ENCODE measurements at places on chromosomes 5 and 9.

DNA sequence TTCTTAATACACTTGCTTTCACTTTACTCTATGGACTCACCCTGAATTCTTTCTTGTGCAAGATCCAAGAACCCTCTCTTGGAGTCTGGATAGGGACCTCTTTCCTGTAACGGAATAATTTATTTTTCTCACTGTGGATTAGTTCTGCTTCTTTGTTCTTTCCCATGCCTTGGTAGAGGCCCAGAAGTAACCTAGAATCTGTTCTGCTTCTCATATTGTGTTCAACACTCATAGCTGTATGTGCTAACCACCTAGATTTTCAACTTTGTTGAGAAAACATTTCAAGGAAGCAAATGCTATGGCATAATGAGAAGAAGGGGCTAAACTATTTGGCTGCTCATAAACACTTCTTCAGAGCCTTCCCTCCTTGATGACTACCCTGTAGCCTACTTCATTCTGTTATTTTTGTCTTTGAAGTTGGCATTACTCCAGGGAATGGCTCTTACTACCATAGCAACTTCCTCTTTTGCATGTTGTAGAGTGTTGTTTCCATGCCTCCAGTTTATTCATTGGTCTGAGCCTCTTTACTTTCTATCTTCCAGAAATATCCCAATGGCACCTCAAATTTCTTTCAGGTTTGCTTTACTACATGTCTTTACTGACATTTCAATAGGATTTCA, 74.3 kb downstream of the KIAA0825 start:
- no peak for DNase-seq

DNA sequence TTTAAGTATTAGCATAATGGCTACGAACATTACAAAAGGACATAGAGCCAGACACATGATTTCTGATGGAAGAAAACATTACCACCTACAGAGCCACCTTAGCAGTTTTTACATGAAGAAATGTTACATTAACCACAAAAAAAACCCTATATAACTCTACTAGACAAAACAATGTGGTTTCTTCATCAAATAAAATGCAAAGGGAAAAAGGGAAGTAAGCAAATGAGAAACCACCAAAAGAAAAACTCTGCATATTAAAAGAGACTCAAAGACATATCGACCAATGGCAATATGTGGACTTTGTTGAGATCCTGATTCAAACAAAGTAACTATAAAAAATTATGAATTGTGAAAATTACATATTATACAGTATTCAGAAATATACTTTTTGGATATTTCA, 132.7 kb downstream of the TSSK1B start:
- DNase-seq, result no peak

GRCh38 chr5:149656576-149657182, 73.4 kb upstream of the PPARGC1B start:
- no peak for DNase-seq

GRCh38 chr9:109121232-109121796, 1.6 kb upstream of the TMEM245 start:
- no peak for DNase-seq

- no peak for DNase-seq
These were observed 16.5 kb upstream of the STXBP1 start for GRCh38 chr9:127595611-127596010.

GRCh38 chr5:73673161-73673591, 47.2 kb downstream of the ARHGEF28 start:
- no peak for DNase-seq

GRCh38 chr5:35129921-35130485, 82.3 kb upstream of the AGXT2 start:
- no peak for DNase-seq

DNA sequence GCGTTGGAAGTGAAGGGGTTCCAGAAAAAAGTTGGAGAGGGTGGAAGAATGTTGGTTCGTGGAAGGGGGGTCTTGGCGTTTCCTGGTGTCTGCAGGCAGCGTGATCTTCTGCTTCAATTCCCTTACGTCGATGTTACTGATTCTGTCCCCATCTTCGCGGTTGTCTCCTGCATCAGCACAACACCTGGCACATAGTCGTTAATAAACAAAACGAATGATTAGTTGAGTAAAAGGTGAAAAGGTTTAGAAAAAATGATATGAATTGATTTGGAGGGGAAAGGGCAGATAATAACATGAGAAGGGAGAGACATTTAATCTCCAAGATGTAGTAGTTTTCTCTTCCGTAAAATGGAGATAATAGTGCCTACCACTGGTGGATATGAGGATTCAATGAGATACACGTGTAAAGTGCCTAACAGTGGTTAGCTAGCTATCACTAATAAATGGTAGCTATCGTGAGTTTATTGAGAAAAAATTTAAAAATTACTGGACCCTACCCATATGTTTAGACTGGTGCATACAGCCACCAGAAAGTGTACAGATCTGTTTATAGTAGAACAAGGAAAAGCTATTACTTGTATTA, 556 bp downstream of the MTREX start:
- DNase-seq, result no peak

- DNase-seq, result no peak
These were observed 36.7 kb downstream of the DMRT1 start for GRCh38 chr9:878239-878638.

- DNase-seq, result no peak
These were observed 601.8 kb downstream of the CCDC171 start for GRCh38 chr9:16154521-16155078.

- no peak for DNase-seq
These were observed 257.1 kb downstream of the MCTP1 start for GRCh38 chr5:95027775-95028174.

DNA sequence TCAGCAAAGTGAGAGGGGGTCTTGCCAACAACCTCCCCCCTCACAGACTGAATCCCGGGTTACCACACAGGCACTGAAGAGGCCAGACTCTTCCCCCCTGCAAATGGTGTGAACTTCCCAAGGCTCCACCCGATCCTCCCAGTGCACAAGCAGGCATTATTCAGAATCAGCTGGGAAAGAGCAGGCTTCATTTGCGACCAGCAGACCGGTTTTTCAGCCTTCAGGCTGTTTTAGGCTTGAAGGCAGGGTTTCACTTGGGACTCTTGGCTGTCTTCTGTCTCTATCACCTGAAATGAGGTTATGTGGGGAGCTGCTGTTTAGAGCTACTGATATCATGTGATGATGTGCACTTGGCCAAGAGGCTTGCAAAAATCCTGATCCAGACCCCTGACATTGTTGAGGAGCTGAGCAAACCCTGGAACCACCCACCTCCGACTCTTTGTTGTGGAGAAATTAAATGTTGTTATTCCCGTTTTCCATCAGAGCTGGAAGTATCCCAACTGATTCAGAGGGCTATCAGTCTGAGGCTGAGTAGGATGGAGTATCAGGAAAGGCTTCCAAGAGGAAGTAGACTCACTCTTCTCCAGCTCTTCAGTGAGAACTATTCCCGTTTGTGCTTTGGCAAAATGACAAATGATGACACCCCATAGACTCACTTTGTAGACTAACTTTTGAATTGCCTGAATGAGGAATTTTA, 63.3 kb upstream of the ZFR start:
- no peak for DNase-seq

DNA sequence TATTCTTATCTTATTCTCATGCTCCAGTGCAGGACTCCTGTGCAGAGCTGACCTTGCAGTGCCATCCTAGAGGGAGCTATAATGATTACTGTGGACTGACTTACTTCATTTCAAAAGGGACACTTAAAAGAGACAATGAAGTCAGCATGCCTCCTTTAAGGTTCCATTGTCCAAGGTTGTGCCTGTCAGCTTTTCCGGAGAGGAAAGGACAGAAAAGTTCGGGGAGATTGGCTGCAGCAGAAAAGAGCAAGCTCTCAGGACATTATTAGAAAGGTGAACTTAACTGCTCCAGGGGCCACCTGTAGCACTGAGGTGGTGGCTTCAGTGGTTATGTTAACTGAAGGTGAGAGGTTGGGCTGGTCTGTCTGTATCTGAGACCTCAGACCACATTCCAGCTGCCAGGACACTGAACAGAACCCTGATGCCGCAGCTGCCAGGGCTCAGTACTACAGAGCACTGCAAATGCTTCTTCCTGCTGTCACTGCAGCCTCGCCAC, 112.9 kb downstream of the ST8SIA4 start:
- no peak for DNase-seq

DNA sequence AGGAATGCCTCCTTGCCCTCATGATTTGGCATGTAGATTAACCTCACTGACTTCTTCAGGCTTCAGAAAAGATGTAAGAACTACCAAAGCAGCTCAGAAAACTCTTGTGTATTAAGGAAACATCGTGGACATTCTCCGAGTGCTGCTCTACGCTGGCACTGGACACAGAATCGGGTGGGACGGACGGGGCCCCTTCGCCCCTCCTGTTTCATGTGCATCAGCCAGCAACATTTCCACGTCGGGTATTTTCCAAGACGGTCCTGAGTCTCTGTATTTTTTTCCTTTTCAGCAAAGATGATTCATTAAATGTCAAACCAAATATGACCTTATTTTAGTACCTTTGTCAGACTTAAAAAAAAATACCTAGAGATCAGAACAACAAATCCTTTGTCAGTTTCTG, 583.6 kb downstream of the CCDC171 start:
- no peak for DNase-seq

GRCh38 chr9:35834260-35835215, 5.5 kb downstream of the TMEM8B start:
- DNase-seq, result no peak

- no peak for DNase-seq
These were observed 106.5 kb upstream of the CCDC112 start for GRCh38 chr5:115402822-115403577.

DNA sequence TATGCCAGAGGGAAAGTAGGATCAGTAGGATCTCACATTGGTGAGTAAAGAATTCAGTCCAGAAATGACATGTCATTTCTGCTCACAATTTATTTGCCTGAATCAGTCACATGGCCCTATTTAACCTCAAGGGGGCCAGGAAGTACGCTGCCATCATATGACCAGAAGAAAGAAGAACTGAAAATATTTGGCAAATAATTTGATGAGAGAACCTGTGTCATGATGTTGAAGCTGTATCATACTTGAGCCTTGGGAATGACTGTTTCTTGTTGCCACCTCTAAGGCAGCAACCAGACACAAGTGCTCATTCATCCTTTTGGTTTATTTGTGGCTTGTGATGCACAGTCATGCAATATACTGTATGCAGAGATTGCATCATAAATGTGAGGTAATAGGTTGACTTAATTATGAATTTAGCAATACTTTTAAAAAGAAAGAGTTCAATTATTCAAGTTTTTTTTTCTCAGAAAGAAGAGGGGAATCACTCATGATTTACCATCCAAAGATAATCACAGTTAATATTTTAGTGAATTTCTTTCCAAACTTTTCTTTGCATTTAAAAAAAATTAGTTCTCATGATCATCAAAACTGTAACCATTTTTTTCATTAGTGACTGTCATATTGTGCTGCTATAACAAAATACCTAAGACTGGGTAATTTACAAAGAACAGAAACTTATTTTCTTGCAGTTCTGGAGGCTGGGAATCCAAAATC, 8.2 kb upstream of the ZFYVE16 start:
- DNase-seq, result no peak

- no peak for DNase-seq
These were observed at the start of gene HSPB3 for GRCh38 chr5:54455413-54456157. HSPB3 (plus strand) TSS chr5:54455699; CDS start chr5:54455790, 91 bp downstream.

GRCh38 chr9:18109675-18110074, 364.3 kb upstream of the ADAMTSL1 start:
- no peak for DNase-seq

GRCh38 chr9:107875571-107875980, 386.0 kb upstream of the KLF4 start:
- no peak for DNase-seq

- no peak for DNase-seq
These were observed 546.8 kb downstream of the LRRC70 start for GRCh38 chr5:63125392-63125791.

GRCh38 chr9:94638335-94639060, 820 bp downstream of the FBP1 start:
- no peak for DNase-seq

GRCh38 chr9:14775917-14776316, 53.4 kb upstream of the CER1 start:
- DNase-seq, result no peak

DNA sequence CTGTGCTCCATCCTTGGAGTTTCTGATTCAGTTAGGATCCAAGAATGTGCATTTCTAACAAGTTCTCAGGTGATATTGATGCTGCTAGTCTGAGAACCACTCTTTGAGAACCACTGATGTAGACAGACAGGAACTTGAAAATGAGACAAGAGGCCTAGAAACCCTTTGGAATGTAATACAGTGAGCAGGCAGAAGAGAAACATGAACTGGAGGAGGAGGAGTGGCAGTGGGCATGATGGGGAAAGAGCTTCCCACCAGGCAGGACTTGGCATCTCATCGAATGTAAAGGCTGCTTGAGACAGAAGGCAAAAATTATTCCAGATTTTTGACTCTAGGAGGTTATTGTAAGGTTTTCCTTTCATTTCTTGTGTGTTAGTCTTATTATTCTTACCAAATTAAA, 295.8 kb upstream of the SGCD start:
- no peak for DNase-seq

- DNase-seq, result no peak
These were observed 298.1 kb upstream of the PANK3 start for GRCh38 chr5:168877132-168877892.

DNA sequence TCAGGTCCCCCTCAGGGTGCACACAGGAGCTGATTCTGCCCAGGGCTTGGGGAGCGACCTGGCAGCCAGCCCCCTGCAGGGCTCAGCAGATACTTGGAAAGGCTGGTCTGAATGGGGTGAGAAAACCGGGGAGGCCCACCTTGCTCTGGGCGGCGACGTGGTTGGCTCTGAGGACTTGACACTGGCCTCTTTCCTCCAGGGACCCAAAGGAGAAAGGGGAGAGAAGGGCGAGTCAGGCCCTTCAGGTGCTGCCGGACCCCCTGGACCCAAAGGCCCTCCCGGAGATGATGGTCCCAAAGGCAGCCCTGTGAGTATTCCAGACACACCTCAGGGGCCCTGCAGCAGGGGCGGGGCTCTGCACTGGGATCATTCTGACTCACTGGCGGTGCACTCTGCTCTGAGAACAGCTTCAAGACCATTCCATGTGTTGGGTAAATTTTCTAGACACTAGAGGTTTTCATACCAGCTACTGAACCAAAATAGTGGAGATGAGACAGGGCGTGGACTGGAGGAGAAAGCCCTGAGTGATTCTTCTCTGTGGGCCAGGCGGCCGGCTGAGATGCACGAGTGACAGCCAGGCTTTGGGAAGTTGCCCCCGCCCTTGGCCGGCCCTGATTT, 65.9 kb upstream of the FCN2 start:
- no peak for DNase-seq

- DNase-seq, result no peak
These were observed 10.0 kb upstream of the GRIN1 start for GRCh38 chr9:137128862-137129455.

GRCh38 chr5:60821488-60822284, 22.4 kb downstream of the ELOVL7 start:
- DNase-seq, result no peak

- no peak for DNase-seq
These were observed 487.2 kb upstream of the KLF4 start for GRCh38 chr9:107976767-107977166.

- DNase-seq, result no peak
These were observed 355.1 kb upstream of the TUSC1 start for GRCh38 chr9:26033336-26033735.

DNA sequence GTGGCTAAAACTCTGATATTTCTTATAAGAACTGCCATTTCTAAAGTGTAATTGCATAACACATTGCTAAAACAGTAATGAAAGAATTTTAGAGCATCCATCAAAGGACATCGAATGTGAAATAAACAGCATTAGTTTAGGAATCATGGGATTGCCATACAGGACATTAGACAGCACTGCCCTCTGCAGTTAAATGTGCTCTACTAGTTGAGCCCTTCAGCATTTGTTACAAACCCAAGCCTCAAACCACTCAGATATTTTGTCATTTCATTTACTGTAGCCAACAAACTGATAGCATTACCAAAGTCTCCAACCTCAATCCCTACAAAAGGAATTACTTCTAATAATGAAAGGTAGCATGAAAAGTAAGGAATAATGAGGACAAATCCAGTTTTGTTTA, 116.8 kb upstream of the COX7C start:
- DNase-seq, result no peak

Measured in stimulated activated CD8-positive, alpha-beta memory T cell treated with anti-CD3 and anti-CD28 coated beads, Interleukin-7, amount 100 ng/mL, for 1 hour (primary cell).